ENCODE measurements at places on chromosomes 5 and 9. TPM values are rescaled to one million over a fixed set of nuclear protein-coding genes. Genes with fewer than 3 reads are reported as not detected.

DNA sequence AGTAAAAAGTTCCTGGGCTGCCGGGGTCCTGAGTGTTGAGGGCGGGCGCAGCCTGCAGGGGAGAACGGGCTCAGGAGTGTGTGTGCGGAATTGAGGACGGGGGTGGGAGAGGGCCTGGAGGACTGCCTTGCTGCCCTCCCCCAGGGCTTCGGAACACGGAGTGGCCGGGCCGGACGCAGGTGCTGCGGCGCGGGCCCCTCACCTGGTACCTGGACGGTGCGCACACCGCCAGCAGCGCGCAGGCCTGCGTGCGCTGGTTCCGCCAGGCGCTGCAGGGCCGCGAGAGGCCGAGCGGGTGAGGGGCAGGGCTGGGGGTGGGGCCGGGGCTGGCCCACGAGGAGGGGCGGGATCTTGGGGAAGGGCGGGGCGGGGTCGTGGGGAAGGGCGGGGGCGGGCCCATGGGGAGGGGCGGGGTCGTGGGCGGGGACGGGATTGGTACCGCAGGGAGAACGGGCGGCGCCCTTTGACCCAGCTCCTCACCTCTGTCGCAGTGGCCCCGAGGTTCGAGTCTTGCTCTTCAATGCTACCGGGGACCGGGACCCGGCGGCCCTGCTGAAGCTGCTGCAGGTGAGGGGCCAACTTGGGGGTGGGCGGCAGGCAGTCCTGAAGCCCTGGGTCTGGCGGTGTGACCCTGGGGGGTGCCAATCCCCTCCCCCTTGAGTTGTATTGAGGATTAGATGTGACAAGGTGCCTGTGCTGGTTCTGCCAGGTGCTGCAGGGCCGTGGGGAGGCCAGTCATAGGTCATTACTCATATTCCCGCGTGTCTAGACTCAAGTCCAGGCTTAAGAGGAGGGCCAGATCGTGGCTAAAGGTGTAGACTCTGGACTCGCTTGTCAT lies 7.1 kb downstream of the FPGS start:
- no peaks in the 10 kb centered on the region for H3K27me3 ChIP-seq
- H3K36me3 ChIP-seq, result no peaks in the 10 kb centered on the region
- H3K4me3 ChIP-seq, result no peak overlapping the region
- no peak for DNase-seq

DNA sequence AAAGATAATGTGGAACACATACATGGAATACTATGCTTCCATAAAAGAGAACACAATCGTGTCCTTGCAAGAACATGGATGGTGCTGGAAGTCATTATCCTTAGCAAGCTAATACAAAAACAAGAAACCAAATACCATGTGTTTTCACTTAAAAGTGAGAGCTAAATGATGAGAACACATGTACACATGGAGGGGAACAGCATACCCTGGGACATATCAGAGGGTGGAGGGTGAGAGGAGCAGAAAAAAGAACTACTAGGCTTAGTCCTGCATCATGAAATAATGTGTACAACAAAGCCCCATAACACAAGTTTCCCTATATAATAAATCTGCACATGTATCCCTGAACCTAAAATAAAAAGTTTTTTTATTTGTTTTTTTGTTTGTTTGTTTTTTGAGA lies 855.5 kb upstream of the NUDT12 start:
- H3K27me3 ChIP-seq, result no peaks in the 10 kb centered on the region
- H3K4me1 ChIP-seq, result no peaks in the 10 kb centered on the region
- H3K27ac ChIP-seq, result no peak overlapping the region
- H3K36me3 ChIP-seq, result no peaks in the 10 kb centered on the region
- no peak overlapping the region for H3K4me3 ChIP-seq
- no peak for DNase-seq

GRCh38 chr5:163594951-163595350 lies 89.5 kb downstream of the MAT2B start:
- H3K27ac ChIP-seq, result no peak overlapping the region
- no peaks in the 10 kb centered on the region for H3K27me3 ChIP-seq
- H3K4me1 ChIP-seq, result no peaks in the 10 kb centered on the region
- no peak for DNase-seq
- H3K36me3 ChIP-seq, result no peaks in the 10 kb centered on the region
- no peak overlapping the region for H3K4me3 ChIP-seq

GRCh38 chr9:137462986-137463930 lies 4.1 kb upstream of the NSMF start:
- no peak for DNase-seq
- H3K27me3 ChIP-seq, result peaks cover 9% of the 10 kb centered on the region
- H3K27ac ChIP-seq, result peak overlapping the region; percentile 16
- peaks cover 27% of the 10 kb centered on the region for H3K4me1 ChIP-seq
- H3K4me3 ChIP-seq, result peak overlapping the region; percentile 55

GRCh38 chr5:149857499-149857898 lies 87.1 kb downstream of the PDE6A start:
- H3K27me3 ChIP-seq, result peaks cover 4% of the 10 kb centered on the region
- H3K36me3 ChIP-seq, result no peaks in the 10 kb centered on the region
- no peak overlapping the region for H3K4me3 ChIP-seq
- no peak for DNase-seq
- peaks cover 30% of the 10 kb centered on the region for H3K4me1 ChIP-seq

EGFL7 gene
- 1.6 TPM for polyA plus RNA-seq

GKAP1 gene
- 1.2 TPM for polyA plus RNA-seq
